ENCODE measurements at places on chromosomes 6 and 20.

DNA sequence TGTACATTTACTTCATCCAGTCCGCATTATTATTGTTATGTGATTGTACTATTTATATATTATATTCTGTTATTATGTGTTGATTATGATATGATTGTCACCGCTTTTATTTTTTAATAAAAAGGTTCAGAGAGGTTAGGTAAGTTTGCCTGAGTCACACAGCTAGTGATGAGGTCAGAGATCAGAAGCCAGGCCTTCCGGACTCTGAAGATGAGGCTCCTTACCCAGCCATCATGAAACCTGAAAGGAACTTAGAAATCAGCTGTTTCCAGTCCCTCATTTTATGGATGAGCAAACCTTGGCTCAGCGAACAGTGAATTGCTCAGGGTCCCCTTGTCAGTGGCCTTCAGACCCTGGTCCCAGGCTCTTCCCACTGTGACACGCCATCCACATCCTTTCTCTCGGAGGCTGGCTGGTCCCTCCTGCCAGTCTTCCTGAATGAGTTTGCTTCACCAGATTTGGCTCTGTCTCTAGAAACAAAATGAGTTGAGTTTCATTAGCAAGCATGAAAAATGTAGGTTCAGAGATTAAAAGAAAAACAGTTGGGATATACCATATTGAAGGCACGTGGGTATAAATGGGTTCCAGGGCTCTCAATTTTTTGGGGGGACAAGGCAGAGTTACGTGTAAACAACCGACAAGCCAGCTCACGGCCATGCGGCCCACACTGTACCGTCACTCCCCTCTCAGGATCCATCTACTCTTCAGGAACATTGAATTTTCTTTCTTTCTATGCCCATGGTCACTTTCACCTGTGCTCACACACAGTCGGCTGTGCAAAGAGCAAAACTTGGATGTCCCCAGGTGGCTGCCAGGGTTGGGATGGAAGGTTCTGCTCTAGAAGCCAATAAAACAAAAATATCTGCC, 132.9 kb downstream of the ZDHHC14 start:
- no peak for DNase-seq

DNA sequence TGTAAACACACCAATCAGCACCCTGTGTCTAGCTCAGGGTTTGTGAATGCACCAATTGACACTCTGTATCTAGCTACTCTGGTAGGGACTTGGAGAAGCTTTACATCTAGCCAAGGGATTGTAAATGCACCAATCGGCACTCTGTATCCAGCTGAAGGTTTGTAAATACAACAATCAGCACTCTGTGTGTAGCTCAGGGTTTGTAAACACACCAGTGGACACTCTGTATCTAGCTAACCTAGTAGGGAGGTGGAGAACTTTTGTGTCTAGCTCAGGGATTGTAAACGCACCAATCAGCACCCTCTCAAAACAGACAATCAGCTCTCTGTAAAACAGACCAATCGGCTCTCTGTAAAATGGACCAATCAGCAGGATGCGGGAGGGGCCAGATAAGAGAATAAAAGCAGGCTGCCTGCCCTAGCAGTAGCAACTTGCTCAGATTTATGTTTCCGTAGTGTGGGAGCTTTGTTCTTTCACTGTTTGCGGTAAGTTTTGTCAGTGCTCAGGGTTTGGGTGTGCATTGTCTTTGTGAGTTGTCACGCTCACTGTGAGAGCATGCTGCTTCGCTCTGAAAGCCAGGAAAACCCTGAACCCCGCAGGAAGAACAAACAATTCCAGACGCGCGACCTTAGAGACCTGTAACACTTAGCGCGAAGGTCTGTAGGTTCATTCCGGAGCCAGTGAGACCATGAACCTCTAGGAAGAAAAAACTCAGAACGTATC, 37.0 kb downstream of the RIOK1 start:
- DNase-seq = peak; percentile 28

DNA sequence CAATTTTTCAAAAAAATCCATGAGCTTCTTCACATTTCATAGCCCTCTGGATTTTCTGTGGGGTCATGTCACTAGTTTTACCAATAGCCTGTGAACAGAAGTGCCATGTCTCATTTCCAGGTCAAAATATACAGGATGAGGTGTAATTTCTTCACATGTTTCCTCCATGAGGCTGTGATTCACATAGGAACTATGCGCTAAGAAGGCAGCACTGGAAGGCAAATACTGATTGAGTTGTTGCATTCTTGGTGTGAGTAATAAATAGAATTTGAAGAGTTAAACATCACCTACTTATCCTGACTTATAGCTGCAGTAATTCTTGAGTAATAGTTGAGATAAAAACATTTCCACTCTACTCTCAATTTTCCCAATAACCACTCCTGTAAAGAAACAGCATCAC, 442.3 kb downstream of the HAO1 start:
- no peak for DNase-seq

- no peak for DNase-seq
Measured at GRCh38 chr6:125019281-125019680, 57.0 kb downstream of the RNF217 start.

DNA sequence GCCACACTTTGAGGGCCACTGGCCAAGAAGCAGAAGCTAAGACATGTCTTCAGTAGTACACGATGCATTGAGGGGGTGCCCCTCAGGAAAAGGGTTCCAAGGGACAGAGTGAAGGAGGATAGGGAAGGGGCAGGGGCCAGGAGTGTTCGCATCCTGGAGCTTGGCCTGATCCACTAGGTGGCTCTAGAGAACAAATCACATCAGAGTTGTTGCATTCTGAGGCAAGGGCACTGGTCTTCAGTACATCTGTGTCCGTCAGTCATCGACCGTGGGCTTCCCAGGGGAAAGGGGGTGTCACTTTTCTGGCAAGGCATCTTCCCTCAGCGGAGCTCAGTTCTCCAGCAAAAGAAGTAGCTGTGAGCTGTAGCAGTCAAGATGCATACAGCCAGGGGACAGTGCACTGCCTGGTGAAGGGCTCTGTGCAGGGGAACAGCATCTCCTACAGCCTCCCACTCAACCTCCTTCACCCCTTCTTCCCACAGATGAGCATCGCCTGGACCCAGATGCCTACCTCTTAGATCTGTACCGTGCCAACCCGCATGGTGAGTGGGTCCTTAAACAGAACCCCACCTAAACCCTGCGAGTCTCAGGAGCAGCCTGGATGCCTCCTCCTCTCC, 47.8 kb downstream of the ARHGAP40 start:
- peak; percentile 66 for DNase-seq
